NCI-H524 (cell line): ENCODE measurements at places on chromosomes 2 and 18.

DNA sequence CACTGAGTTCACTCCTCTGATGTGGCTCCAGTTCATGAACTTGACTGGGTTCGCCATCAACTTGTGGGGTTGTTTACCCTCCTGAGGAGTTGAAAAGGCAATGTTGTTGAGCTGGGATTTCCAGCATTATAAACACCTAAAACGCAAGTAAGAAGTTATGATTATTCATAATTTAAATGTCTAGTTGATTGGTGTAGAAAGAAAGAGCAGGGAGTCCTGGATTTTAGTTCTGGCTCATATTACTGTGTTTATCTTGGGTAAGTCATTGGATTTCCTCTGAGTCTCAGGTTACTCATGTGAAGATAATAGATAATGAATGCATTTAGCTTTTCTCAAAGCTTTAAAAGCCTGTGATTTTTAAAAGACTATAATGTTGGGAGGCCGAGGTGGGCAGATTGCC is 438.0 kb upstream of the CDH20 start:
- no peak for DNase-seq

DNA sequence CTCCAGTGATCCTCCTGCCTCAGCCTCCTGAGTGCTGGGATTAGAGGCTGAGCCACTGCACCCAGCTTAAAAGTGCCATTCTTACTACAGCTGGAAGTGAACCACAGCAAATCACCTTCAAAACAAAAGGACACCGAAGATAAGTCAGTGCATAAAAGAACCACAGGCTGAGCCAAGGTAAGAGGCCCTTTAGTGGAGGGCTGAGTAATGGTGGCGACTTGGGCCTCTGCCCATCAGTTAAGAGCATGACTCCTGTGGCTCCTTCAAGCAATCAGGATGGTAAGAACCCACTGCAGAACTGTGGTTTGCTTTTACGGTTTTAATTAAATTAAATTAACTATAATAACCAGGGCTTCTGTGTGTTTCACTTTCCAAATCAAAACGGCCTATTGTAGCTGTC is 75.1 kb downstream of the CTAGE1 start:
- DNase-seq = no peak

DNA sequence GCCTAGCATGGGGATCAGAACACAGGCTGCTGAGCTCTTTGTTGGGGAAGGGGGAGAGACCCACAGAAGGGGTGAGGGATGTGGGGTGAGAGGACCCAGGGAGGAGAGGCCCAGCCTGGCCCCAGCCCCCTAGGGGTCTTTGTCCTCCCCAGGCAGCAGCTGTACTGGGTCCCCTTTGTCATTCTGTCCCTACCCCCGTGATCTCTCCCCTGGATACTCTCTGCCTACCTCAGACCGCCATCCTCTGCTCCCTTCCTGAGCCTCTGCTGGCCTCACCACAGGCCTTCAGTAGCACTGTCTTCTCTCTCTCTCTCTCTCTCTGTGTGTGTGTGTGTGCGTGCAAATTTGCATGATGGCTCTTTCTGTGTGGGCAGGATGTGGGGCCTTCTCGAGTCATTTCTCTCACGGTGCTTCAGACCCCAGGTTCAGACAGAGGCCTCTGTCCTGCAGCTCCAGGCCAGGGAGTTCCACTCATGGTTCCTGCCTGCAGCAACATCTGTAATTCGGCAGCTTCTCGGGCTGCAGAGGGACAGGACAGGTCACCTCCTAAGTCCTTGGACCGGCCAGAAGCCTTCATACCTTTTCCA is 1.4 kb downstream of the PSD4 start:
- DNase-seq = no peak

DNA sequence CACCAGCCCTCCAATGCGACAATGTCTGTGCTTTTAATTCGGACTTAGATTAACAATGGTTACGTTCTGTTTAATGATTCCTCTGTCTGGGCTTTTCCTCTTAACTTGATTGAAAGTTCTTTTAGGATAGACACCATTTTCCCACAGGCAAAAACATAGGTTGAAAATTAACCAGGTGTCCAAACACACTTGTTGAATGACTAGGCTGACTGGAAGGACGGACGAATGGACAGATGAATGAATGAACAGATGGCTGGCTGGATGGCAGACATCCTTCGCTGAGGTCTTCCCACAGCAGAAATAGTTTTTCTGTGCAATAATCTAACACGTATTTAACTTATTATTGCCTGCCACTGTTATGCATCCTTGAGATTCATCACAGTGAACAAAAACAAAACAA is 298.8 kb downstream of the SRBD1 start:
- DNase-seq = no peak

DNA sequence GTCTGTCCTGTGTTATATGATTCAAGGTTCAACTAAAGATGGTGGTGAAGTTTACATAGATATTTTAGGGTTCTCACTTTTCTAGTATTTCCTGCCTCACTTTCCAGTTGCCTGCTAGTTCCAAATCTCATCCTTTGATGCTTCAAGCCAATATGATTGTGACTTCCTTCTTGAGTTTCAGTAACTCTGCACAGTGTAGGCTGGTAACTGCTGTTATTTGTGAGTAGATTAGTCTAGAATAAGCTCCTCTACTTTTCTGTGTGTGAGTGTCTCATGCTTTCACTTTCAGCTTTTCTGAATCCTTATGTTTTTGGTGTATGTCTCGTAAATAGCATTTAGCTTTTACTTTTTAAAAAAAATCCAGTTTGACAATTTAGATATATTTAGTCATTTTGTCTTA is 42.6 kb downstream of the GALNT1 start:
- no peak for DNase-seq

DNA sequence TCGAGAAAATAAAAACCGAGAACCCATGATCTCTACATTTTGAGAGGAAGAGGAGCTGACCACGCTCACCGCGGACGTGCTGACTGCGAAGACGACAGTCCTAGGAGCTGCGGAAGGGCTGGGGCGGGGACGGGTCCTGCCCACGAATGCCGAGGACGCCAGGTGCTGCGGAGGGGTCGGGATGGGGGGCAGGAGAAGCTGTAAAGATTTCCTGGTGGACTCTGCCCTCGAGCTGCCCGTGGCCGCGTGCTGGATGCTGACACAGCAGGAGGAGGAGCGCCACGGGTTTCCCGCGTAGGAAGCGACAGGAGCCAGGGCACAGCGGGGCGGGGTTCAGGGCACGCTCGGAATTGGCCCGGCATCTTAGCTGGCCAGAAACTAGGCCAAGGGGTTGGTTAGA is 22.2 kb downstream of the ZSCAN30 start:
- no peak for DNase-seq

DNA sequence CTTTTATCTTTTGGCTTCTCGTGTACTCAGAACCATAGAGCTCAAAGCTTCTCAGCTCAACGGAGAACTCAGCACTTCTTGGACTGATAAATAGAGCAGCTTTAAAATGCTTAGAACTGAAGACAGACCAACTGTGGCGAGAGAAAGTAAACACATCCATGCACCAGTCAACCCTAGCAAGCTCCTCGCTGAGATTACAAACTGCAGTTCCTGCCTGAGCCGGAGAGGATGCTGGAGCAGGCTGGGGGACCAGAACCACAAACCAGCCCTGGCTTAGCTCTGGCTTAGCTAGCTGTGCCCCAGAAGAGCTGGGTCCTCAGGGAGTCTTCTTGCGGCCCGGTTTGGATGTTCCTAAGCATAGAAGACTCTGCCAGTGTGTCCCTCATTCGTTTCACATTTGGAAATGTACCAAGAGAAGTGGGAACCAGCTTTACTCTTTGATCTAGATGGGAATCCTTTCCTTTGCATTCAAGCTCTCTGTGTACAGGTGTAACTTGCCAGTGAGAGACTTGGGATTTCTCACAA is 5.6 kb downstream of the PAX8 start:
- DNase-seq = peak; percentile 5

- DNase-seq = no peak
These were observed 10.2 kb downstream of the INSIG2 start for GRCh38 chr2:118098307-118099030.

DNA sequence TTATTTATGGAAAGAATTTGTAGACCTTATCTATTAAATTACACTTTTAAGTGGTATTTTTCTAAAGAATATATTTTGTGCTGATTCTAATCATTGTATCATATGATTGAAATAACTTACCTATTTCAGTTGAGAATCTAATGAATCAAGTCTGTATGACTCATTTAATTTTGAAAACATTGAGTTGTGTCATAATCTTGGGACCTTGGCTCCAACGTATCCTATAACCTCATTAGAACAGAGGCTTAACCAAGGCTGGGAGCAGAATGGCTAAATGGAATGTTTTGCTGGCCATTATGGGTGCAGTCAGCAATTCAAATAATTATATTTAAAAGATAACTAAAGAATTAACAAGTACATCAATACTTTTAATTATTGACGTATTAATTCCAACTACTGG is 19.6 kb upstream of the GULP1 start:
- DNase-seq = no peak

DNA sequence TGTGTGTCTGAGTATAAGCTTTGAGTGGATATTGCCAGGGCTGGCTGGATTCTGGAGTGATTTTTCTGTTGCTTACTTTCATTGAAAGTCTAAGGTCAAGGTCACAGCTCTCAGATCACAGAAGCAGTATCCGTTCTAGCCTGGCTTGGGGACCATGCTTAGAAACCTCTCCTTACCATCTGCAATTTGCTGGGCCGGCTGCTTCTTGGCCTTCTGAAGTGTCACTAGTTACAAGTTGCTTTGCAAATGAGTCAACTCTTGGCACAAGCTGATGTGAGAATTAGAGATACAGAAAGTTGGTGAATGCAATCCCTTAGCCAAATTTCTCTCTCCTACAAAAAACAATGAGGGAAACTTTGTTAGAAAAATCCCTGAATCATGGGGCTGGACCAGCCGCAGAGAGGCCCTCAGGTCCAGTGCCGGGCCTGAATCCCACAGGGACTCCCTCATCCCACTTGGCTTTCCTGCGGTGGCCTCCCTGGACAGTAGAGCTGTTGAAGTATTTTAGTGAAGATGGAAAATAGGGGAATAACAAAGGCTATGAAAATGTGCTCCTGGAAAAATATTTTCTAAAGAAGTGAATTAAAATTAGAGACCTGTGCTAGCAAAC is 92.7 kb upstream of the CNGA3 start:
- DNase-seq = no peak

DNA sequence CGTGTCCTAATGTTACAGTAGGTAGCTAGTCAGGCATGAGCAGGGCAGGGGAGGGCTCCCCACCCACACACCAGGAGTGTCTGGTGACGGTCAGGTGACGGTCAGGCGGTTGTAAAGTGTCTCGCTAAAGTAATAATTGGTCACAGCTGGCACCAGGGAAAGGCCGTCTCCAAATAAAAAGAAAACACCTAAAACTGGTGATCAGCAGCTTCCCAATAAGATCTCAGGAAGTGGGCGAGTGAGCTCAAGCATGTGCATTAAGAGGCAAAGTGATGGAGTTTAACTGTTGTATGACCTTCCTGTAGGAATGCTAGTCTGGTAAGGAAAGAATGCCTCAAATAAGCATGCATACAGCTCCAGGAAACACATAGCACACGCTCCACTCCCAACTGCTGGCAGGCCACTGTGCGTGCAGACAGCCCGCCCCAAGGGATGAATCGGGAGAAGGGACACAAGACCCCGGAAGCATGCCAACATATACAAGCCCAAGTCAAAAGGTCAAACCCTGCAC is 177.1 kb downstream of the RNF144A start:
- peak; percentile 10 for DNase-seq

GRCh38 chr18:47758000-47758399 is 172.5 kb downstream of the SMAD2 start:
- DNase-seq = peak; percentile 25

DNA sequence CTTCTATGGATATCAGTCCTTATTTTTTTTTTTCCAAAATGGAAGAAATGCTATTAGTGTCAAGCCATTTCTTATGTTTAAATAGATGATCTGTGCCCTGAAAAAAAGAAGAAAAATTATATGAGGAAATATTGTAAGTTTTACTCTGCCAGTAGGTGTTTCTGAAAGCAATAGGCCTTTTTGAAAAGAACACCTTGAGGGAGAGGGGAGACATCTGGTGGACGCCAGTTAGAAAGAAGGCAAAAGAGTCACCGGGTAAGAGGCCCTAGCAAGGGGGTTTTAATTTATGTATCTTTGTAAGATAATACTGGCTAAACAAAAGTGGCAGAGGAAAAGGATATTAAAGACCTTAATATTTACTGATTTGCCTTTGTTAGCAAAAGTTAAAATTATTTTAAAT is 56.1 kb downstream of the DYNAP start:
- peak; percentile 51 for DNase-seq

- DNase-seq = no peak
These were observed 692.9 kb upstream of the HS6ST1 start for GRCh38 chr2:129011466-129012061.

GRCh38 chr2:199309411-199309810 is 148.3 kb downstream of the SATB2 start:
- no peak for DNase-seq

DNA sequence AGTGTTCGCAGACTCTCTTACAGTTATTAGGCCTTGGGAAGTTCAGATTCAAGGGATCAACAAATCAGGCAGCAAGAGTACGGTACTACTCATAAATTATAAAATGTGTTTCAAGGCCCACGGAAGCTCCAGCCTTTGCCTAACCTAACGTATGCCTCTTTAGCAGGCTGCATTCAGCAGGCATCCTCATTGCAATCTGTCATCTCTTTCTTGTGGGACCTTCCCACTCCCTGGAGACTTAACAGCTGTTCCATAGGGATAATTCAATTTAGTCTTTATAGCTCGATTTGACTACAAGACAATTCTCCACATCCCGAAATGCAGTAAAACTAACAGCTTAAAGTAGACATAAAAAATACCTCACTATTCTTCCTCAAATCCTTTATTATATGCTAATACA is 453.7 kb downstream of the CNTNAP5 start:
- peak; percentile 80 for DNase-seq

DNA sequence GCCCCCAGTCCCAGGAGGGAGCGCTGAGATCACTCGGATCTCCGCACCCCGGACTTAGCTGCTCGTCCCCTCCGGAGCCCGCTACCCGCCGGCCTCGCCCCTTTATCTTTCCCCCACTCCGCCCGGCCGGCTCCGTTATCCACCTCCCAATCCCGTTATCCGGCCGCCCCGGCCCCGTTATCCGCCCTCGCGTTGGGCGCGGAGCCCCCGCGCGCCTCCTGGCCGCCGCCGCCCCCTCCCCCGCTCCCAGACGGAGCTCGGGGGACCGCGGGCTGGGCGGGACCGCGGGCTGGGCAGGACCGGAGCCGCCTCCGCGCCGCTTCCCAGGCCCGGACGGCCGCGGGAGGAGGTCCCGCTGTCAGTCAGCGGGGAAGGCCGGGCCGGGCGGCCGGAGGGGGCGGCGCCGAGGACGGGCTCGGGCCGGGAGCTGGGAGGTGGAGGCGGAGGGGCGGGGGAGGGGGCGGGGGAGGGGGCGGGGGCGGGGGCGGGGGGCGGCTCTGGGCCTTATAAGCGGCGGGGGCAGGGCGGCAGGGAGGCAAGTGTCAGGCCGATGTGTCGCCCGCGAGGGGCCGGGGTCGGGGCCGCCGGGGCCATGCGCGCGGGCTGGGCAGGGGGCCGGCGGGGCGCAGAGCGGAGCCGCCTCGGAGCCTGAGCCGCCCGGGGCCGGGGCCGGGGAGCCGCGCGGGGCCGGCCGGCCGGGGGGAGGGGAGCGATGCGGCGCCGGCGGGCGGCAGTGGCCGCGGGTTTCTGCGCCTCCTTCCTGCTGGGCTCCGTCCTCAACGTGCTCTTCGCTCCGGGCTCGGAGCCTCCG is at the start of gene PKDCC:
Gene PKDCC, plus strand, starts transcription at position 534 of the 811 bp plus-strand sequence. Its CDS starts 179 bp downstream, at position 713.
- peak; percentile 69 for DNase-seq
